Central memory CD4-positive, alpha-beta T cell (primary cell): ENCODE measurements at places on chromosomes 12 and 14.

DNA sequence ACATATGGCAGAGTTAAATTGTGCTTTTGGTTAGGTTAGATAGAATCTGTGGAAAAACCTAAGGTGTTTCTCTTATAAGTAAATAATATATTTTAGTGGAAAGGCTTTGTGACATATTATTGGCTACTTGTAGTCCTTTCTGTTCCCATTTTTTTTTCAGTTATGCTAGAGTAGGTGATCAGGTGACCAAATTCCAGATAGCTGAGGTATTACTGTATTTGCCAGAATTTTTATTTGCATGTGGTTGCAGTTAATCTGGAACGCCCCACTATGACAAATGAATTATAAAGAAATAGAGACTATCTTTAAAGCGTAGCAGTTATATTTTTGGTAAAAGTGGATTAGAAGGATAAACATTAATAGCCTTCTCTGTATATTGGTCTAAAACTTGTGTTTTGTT is 52.0 kb downstream of the ARHGAP5 start:
- DNase-seq, result no peak

- peak; percentile 36 for DNase-seq
These were observed 267.6 kb upstream of the OR4E1 start for GRCh38 chr14:21940887-21941856.

DNA sequence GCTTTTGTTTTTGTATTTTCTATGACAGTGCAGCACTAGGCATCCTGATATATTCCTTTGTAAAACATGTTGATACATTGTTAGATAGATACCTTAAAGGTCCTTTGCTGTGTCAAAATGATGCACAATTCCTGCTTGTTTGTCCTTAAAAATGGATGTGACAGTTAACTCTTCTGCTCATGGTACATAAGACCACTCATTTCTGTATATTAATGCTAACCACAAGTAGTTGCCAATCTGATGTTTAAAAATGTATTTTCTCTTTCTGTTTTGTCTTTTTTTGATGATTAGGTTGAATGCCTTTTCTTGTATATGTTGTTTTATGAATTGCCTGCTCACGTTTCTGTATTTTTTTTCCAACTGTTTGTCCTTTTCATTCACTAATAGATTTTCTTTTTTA is 35.1 kb downstream of the ATF7IP start:
- DNase-seq, result no peak

DNA sequence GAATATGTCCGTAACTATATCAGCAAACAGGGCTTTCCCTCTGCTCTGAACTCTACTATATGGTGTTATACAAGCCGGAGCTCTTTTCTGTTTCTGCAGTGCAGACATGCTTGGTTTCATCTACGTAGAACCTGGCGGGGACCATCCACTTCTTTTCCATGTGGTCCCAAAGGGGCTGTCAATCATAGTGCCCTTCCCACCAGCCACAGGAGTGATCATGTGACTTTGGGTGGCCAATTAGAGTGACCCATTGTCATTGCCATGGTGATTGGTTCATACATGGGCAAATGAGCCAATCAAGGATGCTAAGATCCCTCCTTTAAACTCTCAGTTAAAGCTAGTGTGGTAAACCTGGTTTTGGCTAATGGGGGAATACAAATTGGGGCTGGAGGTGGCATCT is 281.3 kb downstream of the TMEM132D start:
- no peak for DNase-seq

DNA sequence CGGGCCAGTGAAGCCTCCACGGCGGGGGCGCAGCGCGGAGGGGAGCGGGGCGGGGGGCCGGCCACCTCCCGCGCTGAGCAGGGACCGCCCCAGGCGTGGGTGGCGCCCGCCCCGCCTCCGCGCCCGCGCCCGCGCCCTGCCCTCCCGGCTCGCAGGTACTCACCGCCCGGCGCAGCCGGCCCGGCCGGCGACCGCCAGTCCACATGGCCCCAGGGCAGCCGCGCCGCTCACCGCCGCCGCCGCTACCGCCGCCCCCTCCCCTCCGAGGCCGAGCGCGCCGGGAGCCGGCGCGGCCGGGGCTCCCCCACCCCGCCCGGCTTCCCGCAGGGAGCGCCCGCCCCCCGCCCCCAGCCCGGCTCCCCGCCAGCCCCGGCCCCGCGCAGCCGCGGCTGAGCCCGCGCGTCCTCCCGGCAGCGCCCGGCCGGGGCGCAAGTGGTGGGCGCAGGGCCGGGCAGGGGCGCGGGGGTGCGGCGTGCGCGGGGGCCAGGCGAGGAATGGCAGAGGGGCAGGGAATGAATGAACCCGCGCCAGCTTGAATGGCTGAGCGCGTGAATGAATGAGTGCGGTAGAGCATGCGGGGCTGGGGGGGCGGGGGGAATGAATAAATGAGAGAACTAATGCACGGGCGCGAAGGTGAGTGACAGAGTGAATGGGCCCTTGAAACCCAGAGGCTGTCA is at the start of gene BEGAIN:
Gene BEGAIN, minus strand, starts transcription at position 332 of the 677 bp plus-strand sequence. Its CDS starts 127 bp downstream, at position 205.
- DNase-seq, result no peak

GRCh38 chr14:73238941-73239340 is 1.6 kb downstream of the PAPLN start:
- no peak for DNase-seq

DNA sequence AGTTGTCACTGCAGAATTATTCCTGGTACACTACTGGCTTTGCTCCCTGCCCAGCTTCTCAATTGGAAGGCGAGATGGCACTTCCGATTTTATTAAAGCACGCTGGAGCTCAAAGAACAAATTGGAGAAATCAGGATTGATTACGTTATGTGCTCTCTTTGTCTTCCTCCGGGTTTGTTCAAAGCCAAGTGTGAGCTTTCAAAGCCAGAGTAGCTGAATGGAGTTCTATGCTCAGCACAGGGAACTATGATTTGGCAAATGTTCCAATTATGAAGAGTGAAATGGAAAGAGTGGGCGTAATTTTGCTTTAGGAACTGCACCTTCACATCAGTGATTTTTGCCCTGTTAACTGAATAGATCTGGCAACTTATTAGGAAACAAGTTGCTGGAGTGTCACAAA is 72.4 kb downstream of the FLRT2 start:
- DNase-seq, result no peak

DNA sequence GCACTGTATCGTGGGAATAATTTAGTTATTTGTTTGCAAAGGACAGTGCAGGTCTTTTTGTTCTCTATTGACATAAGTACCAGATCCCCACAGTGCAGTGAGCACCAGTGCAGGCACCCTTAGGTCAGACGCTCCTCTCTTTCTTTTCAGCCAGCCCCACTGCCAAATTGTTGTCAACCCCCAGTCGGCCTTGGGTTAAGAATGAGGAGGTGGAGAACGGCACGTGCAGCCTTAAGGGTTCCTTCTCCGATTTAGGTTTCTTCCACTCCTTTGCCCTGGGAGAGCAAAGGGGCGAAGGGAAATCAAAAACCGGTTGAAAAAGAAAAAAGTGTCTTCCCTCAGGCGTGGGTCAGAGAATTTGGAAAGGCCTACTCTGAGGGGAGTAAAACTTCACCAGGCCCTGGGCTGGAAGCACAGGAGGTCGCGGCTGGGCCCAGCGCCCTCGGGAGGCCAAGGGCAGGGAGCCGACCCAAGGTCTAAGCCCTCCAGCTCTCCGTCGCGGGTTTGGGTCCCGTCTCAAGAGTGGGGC is 4.3 kb downstream of the PAX9 start:
- DNase-seq, result no peak

DNA sequence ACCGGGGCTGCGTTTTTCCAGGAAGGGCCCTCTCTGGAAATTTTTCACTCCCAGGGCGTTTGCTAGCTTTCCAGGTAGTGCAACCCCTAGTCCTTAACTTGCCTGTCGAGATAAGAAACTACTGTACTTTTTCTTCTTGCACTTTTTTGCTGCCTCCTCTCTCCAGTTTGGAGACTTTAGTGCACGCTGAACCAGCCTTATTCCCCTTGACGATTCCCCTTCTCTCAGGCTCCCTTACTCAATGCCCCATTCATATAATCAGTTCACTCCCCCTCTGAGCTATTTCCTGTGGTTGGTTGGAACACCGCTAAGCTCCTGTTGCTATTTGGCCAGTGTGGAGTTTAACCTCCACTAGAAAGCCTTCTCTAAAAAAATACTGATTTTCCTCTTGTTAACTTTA is 682 bp downstream of the CREBL2 start:
- DNase-seq, result peak; percentile 35

- DNase-seq, result no peak
These were observed 164.3 kb upstream of the BCL2L14 start for GRCh38 chr12:11906286-11906935.

DNA sequence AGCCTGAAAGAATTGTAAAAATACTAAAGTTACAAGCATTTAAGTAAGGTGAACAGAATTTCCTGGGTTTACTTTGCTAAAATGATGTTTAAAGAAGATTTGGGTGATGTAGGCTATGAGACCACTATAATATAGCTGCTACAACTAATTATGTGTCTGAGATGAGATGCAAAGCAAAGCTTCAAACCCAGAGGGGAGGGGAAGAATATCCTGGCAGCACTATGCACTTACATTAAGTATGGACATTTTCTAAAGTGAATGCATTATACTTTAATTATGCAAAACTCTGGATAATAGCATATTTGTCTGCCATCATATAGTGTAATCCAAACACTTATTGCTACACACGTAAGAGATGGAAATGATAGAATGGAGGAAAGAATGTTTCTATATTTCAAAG is 1003.7 kb downstream of the GALC start:
- DNase-seq, result no peak

DNA sequence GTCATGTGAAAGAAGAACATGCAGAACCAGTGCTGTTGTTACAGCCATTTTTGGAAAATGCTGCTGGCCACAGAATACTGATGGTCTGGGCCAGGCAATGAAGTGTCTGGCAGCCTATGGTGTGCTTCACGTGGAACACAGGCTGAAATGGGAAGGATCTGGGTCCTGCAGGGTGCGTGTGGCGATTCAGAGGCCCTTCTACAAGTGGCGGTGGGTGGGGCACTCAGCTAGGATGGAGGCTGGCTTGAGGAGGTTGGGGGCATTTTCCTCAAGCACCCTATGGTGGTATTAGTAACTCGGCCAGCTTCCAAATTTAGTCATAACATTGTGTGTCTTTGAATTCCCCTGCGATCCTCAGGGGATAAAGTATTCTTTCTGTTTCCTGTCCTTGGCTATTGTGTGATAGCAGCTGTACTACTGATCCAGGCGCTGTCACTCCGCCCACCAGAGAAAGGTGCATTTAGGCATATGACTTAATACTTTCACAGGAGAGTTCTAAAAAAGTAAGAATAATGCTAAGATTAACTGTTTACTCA is 9.2 kb upstream of the RAD52 start:
- no peak for DNase-seq

DNA sequence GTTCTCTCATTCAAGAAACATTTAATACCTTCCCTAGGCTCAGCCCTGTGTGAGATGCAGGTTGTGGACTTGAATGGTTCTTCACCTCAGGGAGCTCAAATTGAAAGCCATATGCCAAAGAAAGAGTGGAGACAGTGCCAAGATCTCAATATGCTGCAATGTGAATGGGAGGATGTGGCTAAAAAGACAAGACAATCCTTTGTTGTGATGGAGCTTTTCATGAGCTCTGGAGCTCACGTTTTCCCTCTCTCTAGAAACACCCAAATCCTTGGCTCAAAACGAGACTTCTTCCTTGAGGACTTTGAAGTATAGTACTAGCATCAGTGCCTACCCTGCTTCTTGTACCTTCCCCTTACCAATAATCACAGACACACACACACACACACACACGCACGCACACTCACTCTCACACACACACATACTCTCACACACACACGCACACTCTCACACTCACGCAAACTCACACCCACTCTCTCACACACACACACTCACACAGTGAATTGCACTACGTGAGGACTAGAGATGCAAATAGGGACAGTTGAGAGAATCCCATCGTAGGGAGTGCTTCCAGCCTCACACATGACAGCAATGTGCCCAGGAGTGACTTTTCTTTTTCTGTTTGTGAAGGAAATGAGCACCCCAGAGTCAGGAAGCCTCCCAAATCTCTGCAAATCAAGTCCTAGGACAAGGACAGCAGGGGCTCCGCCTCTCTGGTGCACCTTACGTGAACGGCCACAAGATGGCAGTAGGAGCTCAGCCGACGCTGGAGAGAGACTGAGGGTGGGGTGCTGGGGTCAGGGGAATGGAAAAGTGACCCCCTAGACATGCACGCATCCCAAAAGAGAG is 231.4 kb downstream of the PCNX1 start:
- peak; percentile 37 for DNase-seq

- DNase-seq, result no peak
These were observed 202.4 kb downstream of the ITPR2 start for GRCh38 chr12:26630546-26631027.

GRCh38 chr14:34964977-34965764 is 17.6 kb upstream of the SRP54 start:
- no peak for DNase-seq

DNA sequence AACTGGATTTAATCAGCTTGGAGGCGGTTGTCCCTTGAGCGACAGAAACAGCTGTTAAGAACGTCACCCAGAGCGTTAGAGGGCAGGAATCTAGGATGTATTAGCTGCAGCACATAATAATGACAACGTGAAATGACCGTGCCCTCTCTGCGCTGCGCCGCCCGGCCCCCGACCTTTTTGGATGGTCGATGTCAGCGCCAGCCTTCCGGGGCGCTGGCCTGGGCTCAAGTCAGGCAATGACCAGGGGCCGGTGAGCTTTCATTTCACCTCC is 427 bp upstream of the TMEM120B start:
- DNase-seq, result peak; percentile 26

GRCh38 chr14:102629011-102629444 is 36.6 kb downstream of the RCOR1 start:
- no peak for DNase-seq

DNA sequence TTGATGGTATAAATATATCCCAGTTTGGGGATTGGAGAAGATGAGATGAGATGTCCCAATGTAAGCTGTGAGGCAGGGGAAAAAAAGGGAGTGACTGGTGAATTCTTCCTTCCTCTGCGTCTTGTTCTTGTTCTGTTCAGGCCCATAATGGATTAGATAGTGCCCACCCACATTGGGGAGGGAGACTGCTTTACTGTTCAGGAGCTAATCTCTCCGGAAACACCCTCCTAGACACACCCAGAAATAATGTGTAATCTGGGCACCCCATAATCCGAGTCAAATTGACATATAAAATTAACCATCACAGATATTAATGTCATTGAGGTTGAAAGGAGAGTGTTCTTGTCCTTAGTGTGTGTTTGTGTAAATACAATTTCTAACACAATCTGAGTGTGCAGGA is 29.3 kb downstream of the ETV6 start:
- DNase-seq, result no peak

GRCh38 chr12:122076743-122077495 is 1.6 kb upstream of the MLXIP start:
- no peak for DNase-seq

DNA sequence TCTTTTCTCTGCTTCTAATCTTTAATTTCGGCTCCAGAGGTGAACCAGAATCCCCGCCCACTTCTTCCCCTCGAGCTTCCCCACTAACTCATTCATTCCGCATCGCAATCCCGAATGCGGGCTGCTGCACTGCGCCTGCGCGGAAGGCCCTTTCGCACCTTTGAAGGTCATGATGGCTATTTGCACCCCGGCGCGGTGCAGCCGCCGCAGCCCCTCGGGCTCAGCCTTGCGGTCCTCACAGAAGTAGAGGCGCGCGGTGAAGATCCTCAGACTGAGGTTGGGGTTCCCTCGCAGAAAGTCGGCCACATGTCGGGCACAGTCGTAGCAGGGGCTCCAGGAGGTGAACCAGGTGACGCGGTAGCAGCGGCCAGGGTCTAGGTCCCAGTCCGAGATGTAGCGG is 7.6 kb downstream of the AICDA start:
- DNase-seq, result no peak
